ENCODE measurements at places on chromosomes 7 and 10.

GRCh38 chr10:96400465-96400864 lies 41.7 kb upstream of the OPALIN start:
- no peak for DNase-seq

DNA sequence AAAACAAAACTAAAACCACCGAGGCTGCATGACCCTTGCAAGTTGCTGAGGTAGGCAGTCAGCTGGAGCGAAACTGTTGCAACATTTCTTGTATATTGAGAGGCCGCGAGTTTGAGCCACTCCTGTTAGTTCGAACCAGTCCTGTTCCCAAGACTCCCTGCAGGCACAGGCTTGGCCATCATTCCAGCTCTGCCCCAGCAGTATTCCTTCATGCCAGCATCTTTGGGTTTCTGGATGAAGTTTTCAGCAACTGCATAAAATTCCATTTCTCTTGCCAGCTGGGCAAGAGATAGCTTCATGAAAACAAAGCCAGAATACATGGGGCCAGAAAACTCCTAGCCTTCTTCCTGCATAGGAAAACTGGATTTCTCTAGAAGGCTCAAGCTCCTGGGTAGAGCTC lies 207.6 kb downstream of the FRMD4A start:
- no peak for DNase-seq

DNA sequence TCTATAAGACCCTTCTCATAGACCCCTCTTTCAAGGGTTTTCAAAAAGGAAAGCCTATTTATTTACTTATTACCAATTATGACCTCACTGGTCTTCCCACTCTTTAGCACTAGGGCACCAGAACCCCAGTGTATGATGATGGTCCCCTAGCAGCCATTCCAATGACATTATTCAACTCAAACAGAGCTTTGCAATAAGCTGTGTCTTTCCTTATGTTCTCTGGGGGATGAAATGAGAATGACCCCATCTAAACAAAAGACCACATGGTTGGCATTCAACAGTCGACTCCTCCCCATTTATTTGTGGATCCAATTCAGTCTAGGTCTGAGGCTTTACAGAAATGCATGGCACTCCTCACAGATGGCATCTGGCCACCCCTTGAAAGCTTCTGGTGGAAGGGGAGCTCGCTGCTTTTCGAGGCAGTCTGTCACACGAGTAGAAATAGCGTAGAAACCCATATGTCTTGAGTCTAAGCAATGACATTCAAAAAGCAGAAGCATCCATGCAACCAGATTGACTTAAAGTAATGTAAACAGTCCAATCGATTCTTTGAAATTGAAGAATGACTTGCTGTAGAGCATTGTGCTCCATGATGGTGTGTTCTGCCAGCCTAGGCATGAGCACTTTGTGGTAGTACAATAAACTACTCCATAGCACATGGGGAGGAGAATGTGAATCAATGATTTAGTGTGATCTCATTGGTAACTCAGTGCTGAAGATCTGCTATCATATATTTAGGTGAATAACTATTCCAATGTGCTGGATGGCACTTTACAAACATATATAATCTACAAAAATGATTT lies 29.8 kb downstream of the NRP1 start:
- DNase-seq = no peak

- no peak for DNase-seq
Observed at GRCh38 chr7:94016786-94017185, 12.6 kb upstream of the BET1 start.

DNA sequence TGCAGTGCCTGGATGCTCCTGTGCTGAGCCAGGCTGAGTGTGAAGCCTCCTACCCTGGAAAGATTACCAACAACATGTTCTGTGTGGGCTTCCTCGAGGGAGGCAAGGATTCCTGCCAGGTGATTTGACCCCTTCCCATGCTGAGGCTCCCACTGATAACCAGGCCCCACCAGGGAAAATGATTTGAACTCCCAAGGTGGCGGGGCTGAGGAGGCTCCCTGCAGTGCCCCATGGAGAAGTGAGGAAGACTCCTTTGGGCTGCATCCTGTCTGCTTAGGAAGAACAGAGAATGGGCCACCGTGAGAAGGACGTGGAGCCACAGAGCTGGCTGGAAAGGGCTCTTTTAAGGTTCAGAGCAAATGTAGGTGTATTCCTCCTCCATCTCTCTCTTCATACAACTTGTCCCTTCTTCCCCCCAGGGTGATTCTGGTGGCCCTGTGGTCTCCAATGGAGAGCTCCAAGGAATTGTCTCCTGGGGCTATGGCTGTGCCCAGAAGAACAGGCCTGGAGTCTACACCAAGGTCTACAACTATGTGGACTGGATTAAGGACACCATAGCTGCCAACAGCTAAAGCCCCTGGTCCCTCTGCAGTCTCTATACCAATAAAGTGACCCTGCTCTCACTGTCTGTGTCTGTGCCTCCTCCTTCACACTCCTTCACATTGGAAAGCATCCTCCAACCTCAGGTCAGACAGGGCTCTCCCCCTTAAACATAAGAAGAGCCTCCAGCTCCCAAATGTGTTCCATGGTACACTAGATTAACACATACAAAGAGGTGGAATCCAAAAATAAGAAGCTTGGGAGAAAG lies 3.4 kb downstream of the PRSS2 start:
- DNase-seq = no peak

DNA sequence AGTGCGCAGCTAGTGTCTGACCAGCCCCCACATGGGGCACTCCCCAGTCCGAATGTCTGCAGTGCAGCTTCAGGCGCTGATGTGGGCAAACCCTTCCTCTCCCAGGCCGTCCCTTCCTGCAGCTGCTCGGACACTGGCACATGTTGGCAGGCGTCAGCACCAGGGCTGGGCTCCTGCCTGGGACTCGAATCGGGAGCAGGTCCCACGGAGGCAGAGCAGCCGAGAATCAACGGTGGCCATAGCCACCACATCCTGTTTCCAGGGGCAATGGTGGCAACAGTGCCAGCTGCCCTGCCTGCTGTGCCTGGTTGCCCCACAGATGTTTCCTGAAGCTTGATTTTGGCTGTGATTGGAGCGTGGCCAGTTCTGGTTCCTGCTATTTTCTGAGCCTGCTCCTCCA lies 65.8 kb downstream of the MGMT start:
- no peak for DNase-seq

GRCh38 chr7:1024331-1024841 lies 20.0 kb upstream of the GPR146 start:
- DNase-seq = no peak

DNA sequence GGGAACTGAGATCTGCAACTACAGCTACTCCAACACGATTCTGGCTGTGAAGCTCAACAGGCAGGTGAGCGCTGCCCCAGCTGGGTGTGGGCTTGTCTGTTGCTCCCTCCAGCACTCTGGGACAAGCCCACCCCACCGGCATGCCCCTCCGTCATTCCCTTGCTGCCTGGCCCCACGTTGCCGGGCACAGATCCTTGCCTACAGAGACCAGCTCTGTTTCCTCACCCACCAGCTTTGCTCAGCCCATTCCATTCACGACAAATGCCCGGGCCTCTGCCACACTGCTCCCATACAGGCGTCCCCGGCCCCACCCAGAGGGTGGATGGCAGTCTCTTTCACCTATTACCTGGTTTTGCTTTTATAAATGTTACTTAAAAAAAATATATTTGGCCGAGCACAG lies 24.6 kb downstream of the WIPI2 start:
- no peak for DNase-seq

GRCh38 chr10:58937423-58937822 lies 239.0 kb upstream of the PHYHIPL start:
- DNase-seq = no peak

DNA sequence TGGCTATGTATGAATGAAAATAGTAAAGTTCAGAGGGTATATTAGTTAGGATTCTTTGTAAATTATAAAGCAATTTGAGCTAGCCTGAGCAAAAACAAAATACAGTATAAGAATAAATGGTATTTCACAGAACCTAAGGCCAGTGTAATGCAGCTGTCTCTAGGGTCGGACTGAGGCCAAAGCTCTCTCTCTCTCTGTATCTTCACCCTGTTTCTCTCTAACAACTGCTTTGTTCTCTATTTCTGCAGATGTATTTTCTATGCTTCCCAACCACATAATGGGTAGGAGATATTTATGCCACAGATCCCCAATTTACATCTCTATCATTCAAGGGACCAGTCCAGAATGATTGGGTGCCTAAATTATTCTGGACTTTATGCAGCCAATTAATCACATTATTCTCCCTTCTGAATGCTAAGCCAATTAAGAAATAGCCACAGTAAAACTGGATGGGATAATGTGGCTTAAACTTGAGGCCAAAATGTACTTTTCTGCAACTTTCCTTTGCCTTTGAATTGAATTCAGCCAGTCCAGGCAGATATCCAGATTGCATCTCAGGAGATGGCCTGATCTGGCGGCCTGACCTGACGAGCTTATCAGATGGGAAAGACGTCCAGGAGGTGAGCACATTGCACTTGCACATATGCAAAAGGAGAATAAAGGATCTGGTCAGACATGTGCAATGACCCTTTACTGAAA lies 24.6 kb upstream of the IMMP2L start:
- no peak for DNase-seq
